ENCODE measurements at places on chromosomes 2 and 18.

DNA sequence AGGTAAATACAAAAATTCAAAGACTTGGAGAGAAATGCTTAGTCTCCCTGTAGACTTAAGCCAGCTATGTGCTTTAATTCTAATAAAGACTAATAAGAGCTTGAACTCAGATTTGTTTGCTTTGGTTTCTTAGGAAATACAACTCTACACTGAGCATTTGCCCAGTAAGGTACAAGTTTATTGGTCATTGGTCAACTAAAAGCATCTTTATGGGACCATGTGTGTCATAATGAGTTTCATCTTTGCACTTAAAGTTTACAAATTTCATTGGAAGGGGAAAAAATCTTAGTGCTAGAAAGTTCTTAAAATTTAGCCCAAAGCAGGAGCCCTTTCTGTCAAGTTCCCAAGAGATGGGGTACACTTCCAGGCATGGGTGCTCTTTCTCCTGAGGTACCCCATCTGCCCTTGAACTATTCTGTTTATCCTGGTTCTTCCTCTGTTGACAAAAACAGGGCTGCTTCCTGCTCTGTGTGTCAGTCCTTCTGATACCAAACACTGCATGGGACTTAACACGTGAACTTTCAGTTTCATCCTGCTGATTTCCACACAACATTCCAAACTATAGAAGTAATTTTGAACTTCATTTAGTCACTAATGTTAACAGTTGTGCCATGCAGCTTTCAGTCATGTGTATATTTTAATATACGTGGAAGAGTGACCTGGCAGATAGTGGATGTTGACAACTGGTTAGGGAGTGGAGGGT is 200.2 kb downstream of the TPGS2 start:
- no peak for DNase-seq

DNA sequence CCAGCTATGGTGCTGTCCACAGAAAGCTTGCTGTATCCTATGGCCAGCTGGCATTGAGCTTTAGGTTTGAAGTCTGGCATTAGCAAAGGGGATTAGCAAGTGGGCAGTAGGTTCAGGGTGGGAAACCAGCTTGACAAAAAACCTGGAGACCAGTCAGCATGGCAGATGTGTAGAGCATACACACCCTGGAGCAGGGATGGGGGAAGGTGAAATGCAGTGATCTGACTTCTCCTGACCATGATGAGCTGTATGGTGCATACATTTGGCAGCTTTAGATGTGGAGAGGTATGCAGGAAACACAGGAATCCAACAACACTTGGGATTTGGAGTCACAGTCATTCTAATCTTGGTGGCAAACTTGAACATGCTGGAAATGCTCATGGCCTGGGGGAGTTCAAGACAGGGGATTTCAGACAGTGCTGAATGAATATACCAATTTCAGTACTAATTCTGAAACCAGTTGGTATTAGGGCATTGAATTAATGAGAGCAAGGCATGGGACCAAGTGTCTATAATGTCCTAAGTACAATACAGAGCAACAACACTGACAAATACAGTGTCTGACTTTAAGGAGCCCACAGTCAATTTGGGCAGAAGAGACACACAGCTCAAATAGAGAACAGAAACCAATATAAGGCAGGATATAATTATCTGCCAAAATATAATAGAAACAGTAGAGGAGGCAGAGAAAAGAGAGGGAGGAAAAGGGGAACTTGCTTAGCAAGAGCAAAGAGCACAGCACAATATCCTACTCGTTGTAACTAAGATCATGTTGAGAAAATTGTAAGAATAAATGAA is 11.8 kb downstream of the ARHGAP15 start:
- no peak for DNase-seq

GRCh38 chr2:77807531-77808215 is 285.5 kb upstream of the LRRTM4 start:
- no peak for DNase-seq

DNA sequence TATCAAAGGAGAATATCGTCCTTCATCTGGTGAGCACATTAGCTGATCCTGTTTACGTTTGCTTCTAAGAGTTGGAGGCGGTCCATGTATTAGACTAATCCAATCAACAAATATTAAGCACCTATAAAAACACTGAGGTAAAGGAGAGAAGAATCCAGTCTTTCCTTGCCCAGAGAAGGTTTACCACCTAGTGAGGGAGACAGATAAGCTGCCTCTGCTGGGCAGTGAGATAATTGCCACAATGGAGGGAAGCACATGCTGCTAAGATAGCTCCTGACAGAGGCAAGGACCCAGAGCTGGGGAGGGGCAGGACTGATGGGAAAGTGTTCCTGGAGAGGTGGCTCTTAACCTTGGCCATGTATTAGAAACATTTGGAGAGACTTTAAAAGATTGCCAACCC is 36.7 kb upstream of the ST8SIA5 start:
- no peak for DNase-seq

GRCh38 chr18:77067291-77068061 is 65.1 kb downstream of the MBP start:
- peak; percentile 83 for DNase-seq
